ENCODE measurements at places on chromosomes 3 and 15.

- DNase-seq: no peak
Measured at GRCh38 chr3:141862279-141862816, 14.1 kb upstream of the ATP1B3 start.

GRCh38 chr15:48354694-48355303 is 23.6 kb downstream of the DUT start:
- no peak for DNase-seq

DNA sequence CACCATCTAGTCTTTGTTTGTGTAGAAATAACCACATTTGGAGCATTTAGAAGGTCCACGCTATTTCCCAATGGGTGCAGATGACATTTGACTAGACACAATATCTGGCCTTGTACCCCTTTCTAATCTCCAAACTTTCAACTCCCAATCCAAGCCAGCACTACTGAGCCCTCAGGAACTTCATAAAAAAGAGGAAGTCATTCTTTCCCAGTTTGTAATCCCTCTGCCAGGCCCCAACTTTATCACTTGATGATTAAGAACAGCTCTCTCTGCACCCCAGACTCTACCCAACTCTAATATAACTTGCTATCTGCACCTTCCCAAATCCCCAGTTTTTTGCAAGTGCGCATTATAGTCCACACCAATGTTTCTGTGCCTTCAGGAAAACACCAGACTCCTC is 170.2 kb downstream of the KCNMB2 start:
- DNase-seq: peak; percentile 46

DNA sequence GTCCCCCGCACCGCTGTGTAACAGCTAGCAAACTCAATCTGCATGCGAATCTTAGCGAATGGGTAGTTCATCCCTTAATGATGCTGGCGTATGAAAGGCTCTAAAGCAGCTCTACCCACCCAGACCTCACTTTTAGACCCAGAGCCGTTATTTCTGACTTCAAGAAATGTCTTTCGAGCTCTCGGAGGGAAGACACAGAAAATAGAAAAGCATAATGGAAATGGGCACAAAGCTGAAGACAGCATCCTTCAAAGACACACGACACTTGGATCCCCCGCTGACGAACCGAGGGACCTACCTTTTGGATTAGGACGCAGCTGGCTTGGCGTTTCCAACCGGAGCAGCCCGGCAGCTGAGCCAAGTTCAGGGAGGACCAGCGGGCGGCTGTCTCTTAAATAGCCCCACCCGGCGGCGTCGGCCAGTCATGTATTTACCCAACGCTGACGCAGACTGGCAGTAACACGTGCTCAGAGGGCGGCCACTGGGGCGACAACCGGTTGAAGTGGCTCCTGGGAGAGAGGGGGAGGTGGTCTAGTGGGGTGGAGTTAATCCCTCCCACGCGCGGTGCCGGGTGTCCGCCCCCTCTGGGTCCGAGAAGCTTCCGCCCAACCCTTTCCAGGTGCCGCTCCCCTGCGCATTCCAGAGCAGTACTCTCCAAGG is 1.5 kb downstream of the CCK start:
- DNase-seq: peak; percentile 60

DNA sequence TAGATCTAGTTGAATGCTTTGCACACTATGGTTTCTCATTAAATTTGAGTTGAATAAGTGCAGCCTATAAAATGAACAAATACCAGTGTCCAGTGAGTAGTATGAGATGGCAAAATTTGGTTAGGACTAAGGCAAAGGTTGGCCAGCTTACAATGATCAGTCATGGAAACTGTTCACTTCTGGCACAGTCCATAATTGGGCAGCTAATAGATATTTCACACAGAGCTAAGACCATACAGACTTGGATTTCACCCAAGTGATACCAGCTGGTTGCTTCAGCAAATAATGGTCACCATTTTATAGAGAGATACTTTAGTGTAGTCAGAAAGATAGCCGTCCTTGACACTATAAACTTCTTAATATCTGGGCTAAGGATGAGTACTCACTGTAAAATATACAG is 15.7 kb downstream of the GAP43 start:
- no peak for DNase-seq

- no peak for DNase-seq
Measured at GRCh38 chr15:31346367-31347066, 19.9 kb downstream of the KLF13 start.

DNA sequence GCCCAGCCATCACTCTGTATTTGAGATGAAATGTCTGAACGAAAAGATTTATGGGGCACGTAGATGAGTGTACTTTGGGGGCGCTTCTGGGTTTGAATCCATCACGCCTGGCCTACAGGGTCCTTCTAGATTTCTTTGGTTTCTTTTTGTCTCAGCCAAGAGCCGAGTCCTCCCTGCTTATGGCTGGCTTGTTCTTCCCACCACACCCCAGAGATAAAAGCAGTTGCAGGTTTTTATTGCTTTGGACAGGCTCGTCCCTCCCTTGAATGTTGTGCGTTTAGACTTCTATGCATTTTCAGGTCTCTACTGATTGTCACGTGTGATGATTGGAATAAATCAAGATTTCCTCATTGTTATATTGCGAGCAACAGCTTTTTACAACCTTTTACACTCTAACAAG is 104.8 kb upstream of the CHRNA7 start:
- no peak for DNase-seq

- DNase-seq: no peak
Measured at GRCh38 chr3:42557854-42558253, 23.9 kb downstream of the SEC22C start.

DNA sequence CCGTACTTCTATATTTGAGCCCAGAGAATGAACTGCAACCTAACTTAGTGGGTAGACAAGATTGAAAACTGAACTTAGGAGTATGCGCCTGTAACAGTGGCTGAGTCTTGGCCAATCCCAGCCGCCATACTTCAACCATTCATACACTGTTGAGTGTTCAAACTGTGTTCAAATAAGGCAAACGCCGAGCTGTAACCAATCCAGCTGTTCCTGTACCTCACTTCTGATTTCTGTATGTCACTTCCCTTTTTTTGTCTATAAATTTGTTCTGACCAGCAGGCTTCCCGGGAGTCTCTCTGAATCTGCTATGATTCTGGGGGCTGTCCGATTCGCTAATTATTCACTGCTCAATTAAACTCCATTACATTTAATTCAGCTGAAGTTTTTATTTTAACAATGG is 58.6 kb upstream of the TPM1 start:
- no peak for DNase-seq

Measured in bronchial epithelial cell (primary cell).